ENCODE measurements at places on chromosomes 2 and 18. TPM values are rescaled to one million over a fixed set of nuclear protein-coding genes. Genes with fewer than 3 reads are reported as not detected.

KCNE4 gene
- total RNA-seq: 3.6 TPM

SERPINB7 gene
- total RNA-seq: not detected

BIRC6 gene
- 35.7 TPM for total RNA-seq

CCDC102B gene
- total RNA-seq: 3.9 TPM

COL3A1 gene
- 72.7 TPM for total RNA-seq

THAP4 gene
- total RNA-seq: 83.2 TPM

ANKRD29 gene
- total RNA-seq: 6.8 TPM

PTH2R gene
- not detected for total RNA-seq

CFC1 gene
- not detected for total RNA-seq

HTR2B gene
- total RNA-seq: not detected

FBLN7 gene
- total RNA-seq: 0.54 TPM

DNA sequence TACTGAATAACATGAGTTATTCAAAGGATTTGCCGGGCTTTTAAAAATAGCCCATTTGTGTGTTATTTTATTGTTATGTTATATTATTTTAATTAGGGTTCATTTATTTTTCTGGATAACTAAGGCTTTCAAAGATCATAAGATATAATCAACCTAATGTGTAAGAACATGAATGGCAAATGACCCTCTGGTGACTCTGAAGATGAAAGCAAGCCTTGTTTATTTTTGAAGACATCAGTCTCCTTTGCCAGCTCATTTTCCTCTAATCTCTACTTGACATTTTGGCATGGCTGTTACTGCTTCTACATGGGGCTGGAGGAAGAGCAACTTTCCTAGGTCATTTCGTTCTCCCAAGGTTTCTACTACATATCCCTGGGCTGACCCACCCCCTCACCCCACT lies 10.6 kb downstream of the FAP start:
- DNase-seq: no peak

GRCh38 chr18:10336749-10337350 lies 117.6 kb upstream of the APCDD1 start:
- DNase-seq: no peak

GRCh38 chr2:86675511-86676015 lies 44.5 kb upstream of the RMND5A start:
- no peak for DNase-seq

DNA sequence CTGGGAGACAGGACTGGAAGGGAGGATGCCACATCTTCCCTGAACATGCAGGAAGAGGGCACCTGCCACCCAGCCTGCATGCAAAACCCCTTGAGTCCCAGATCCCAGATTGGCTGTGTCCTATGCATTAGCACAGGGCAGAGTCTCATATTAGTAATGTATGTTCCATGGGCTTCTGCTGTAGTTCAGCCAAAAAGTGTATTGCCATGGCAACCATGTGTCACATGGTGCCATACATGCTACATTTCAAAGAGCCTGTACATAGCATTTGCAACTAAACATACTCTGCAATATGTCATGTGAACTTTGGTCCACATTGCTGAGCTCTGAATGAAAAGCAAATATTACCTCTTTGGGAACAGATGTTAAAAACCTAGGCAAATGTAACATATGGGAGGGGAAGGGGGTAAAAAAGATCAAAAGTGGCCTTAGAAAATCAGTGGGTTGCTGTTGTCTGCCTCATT lies 78.4 kb downstream of the DPP4 start:
- DNase-seq: no peak

DNA sequence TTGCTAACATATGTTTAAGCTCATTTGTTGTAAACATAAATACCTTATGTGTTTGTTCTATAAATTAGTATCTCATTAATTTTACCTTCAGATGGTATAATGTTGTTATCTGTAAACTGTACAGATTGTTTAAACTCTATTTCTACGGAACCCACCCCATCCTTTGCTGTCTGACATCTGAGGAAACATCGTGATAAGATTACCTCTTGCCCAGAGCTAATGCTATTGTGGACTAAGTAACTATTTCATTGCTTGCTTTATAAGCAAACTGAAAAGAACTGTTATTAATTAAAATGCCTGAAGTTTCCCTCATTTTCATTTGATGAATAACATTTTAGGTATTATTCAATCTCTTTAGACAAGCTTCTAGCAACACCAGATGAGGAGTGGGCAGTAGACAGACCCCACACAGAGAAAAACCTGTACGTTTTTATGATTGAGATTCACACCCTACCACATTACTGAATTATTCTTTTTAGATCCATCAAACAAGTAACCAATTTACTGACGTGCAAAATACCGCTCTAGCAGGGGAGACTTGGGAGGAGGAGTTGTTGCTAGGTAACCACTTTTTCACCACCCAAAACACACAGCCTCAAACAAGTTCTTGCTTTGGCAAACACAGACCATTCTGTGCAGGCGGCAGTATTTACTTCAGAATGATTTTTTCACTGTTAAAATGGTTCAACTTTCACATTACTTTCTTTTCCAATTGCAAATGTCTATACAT lies 1.9 kb upstream of the SYT4 start:
- DNase-seq: no peak

DNA sequence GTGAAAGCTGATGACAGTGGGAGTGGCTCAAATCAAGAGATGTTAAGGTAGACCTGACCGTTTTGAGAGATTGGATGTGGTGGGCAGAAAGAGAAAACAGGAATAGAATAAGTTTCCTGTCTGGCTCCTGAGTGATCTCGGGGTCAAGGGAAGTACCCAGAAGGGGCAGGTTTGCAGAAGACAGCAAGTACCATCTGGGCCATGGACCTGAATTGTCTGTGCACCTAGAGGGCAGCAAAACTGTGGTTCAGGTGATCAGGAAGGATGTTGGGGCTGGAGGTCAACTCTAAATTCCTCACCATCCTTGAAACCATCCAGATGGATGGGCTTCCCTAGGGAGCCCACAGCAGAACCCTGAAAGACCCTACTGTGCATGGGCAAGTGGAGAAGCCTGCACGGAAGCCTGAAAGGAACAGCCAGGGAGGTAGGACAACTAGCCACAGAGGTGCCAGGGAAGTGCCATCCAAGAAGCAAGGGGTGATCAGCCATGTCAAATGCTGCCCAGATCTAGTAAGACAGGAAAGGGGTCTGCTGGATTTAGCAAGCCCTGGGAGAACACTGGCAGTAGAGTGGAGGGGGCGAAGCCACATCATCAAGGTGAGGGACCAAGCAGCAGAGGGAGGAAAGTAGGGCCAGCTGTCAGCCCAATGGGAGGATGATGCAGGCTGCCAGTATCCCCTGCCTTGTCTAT lies 8.0 kb downstream of the TEX261 start:
- DNase-seq: no peak

DNA sequence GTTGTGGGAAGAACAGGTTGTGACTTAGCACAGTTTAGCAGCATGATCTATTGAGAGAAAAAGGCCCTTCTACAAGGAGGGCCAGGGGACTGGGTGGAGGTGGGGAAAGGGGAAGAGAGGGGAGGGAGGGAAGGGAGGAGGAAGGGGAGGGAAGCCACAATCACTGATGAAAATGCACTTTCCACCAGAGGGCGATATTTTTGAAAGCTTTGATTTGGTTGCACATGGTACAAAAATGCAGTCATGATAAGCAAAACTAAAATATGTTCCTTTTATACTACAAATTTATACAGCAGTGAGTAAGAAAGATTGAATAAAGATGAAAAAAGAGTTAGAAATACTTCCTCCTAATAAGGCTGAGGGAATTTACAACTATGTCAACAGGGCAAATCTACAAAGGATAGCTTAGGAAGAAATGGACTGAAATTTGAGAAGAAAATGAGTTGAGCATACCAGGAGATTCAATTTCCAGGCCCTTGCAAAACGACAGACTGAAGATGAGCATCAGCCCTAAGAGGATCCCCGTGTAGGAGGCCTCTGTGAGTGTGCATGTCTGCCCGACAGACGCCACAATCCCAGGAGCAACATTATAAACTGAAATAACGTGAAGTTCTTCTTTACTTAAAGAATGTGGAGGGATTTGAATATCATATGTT lies 17.2 kb downstream of the SH3YL1 start:
- no peak for DNase-seq

DNA sequence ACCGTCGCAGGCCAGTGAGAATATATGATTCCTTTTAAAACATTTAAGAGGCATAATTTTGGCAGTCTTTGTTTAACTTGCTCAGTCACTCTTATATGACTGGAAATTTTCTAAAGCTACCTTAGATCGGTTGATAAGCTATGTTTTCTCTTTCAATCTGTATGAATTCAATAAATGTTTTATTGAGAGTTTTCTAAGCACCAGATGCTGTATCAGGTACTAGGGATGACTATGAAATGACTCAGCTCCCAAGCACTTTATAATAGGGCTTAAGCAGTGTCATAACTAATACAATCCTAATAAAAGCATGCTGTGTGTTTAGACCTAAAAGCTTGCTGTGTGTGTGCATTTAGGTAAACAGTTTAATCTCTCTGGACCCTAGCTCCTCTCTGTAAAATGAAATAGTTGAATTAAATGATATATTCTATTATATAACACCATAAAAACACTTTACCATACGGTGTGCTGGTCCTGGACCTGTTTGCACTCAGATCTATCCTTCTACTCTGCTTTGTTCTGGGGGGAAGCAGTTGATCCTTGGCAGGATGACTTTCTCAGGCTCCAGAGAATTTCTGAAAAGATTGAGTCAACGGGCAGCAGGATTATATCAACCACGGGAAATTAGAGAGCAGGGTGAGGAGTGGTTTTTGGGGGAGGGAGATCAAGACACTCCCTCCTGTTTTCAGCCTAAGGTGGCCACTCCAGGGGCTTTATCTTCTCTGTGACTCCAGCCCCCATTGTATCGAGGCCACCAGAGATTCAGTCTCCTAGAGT lies 26.1 kb upstream of the SLC38A11 start:
- DNase-seq: no peak

GRCh38 chr18:30696201-30696600 lies 346.3 kb downstream of the DSC3 start:
- no peak for DNase-seq

- no peak for DNase-seq
Observed at GRCh38 chr2:150256736-150257135, 230.7 kb downstream of the RND3 start.

DNA sequence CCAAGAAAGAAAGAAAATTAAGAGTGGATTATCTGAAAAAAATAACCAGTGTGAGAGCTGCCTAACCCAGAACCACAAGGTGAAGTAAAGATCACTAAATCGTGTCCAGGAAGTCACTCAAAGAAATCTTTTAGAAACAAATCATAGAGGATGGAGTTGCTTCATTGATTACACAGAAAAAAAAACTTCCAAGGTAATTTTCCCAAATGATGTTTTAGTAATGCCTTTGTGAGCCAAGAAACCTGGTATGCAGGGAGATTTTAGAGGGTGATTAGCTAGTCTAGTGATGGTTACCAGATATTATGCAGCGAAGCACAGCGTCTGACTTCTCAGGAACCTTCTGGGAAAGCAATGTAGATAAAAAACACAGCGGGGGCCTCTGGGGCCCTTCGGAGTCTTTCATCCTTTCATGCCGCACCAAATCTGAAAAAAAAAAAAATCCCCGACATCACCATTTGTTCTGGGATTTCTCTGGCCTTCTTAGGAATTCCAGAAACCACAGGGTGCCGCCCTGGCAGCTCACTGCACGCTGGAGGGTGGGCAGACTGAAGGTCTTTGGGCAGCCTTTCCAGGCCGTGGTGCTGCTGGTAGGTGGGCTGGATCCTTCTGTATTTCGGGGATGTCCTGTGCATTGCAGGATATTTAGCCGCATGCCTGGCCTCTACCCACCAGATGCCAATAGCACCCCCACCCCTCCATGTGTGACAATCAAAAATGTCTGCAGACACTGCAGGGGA lies 17.3 kb downstream of the ALPK2 start:
- DNase-seq: no peak

DNA sequence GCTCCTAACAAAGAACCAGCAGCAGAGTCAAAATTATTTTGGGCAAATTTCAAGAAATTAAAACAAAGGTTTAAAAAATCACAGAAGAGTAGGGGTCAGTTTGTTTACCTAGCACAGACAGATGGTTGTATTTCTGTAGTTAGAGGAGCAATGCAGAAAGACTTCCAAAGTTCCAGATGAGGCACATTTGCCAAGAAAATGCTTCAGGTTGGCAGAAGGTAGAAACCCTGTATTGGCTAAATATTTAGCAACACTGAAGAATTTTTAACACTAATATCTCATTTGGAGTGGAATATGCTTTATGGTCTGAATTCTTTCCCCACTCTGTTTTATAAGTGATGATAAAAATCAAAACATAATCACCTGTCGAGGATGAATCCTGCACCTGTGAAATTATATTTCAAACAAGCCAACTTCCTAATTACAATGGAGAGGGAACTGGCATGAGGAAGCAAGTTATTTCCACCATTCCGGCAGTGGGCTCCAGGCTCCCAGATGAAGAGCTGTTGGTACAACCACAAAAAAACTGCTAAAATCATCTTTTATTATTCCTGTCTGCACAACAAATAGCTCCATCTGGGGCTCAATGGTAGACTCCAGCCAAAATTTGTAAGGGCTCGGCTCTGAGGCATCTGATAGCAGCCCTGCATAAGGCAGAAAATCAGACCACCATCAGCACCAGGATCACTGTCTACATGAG lies 286.5 kb upstream of the REV1 start:
- DNase-seq: no peak

GRCh38 chr2:47916412-47916811 lies 10.1 kb upstream of the FBXO11 start:
- no peak for DNase-seq

- DNase-seq: no peak
Observed at GRCh38 chr2:28681158-28681571, 70.5 kb upstream of the PPP1CB start.

- no peak for DNase-seq
Observed at GRCh38 chr2:207658156-207658555, 33.0 kb upstream of the METTL21A start.

- DNase-seq: no peak
Observed at GRCh38 chr2:38037325-38037724, 38.6 kb downstream of the CYP1B1 start.

GRCh38 chr2:239306274-239307220 lies 94.3 kb downstream of the HDAC4 start:
- no peak for DNase-seq

GRCh38 chr2:222548992-222549391 lies 106.9 kb downstream of the FARSB start:
- DNase-seq: no peak

- DNase-seq: no peak
Observed at GRCh38 chr18:9135912-9136314, 668 bp upstream of the ANKRD12 start.

DNA sequence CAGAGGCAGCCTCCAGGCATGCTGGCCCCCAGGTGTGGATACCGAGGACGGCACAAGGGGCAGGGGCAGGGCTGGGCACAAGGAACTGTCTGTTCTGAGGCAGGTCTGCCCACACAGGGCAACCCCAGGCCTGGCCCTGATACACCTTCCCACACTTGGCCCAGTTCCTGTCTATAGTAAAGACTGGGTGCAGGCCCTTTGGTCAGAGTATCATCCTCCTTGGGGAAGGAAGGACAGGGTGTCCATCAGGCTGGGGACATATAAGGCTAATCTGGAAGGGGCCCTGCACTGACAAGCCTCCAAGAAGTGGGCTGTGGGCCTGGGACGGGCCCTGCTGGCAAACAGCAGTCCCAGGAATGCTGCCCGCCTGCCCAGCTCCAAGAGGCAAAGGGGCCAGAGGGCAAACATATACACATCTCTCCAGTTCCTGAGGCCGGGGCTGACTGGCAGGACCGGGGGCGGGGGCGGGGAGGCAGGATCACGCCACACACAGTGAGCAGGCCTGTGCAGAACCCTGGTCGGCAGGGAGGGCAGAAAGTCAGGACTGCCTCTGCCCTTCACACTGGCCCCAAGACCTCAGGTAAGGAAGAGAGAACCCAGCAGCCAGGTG lies 18.9 kb downstream of the SDC1 start:
- DNase-seq: peak; percentile 46

GRCh38 chr2:18500333-18500732 lies 60.1 kb downstream of the RDH14 start:
- DNase-seq: no peak
